ENCODE measurements at places on chromosomes 5 and 9.

- DNase-seq, result no peak
These were observed 4.9 kb downstream of the AK6 start for GRCh38 chr5:69364414-69364813.

DNA sequence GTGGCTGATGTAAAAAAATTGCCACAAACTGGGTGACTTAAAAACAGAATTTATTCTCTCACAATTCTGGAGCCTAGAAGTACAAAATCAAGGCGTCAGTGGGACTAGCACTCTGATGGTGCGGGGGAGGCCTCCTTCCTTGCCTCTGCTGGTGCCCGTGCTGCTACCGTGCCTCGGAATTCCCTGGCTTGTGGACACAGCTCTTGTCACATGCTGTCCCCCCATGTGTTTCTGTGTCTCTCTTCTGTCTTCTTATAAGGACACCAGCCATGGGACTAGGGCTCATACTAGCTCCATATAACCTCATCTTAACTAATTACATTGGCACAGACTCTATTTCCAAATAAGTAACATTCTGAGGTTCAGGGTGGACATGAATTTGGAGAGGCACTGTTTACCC, 242.3 kb upstream of the IRX2 start:
- DNase-seq, result no peak

- DNase-seq, result no peak
These were observed 653.6 kb downstream of the RAB3C start for GRCh38 chr5:59236448-59236847.

DNA sequence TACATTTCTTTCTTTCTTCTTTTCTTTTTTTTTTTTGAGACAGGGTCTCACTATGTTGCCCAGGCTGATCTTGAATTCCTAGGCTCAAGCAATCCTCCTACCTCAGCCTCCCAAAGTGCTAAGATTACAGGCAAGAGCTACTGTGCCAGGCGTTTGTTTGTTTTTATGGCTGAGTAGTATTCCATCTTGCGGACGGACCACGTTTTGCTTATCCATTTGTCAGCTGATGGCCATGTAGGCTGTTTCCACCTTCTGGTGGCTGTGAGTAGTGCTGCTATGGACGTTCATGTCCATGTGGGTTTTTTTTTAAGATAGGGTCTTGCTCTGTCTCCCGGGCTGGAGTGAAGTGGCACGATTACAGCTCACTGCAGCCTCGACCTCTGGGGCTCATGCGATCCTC, 2.5 kb downstream of the DOK3 start:
- no peak for DNase-seq

DNA sequence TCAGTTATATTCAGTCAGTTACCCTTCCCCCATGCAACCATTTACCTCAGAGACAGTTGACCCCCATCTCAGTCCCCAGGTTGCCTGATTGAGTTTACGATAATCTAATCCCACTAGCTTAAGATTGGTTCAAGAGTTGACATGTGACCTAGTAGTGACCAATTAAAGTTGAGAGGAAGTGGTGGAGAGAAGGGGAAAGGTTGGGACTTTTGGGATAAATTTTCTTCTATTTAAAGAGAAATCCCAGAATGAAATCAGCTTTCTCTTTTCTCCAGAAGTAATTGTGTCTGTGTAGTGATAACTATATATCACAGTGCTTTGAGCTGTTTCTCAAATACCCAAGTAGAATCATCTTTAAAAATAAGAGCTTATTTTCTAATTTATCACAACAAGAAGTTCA, 396.7 kb upstream of the CLINT1 start:
- no peak for DNase-seq

GRCh38 chr9:37575511-37575914, 667 bp downstream of the FBXO10 start:
- DNase-seq, result no peak

DNA sequence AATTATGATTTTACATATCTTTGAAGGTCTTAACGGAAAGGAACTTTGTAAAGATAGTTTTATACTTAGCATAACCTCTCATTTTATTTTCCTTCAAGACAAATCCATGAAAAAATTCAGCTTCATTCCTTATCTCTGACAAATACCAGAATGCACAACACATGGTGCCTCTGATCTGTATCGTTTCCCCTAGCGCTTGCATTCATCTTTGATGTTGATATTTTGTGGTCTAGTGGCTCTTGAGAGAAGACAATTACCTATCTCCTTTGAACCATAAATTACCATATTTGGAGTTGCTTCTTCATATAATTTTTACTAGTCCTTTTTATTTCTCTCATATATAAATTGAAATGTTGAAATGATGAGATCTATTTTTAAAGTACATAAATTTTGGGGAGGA, 551.3 kb downstream of the PDE4D start:
- no peak for DNase-seq

DNA sequence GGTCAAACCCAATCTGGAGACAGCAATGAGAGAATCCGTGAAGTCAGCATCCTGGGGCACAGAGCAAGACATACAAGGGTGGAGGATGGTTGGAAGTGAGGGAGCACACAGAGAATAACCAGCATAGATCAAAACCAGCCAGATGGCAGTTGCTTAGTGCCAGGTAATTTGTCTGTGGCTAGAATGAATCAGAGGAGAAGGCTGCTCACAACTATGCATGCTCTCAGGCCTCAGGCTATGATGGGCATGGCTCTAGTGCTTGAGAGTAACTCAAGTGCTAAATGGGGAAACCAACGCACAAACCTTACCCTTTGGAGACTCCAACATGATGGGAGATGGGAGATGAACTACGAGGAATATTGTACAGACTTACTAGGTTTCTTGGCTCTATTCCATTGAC, 160.8 kb downstream of the DMRT2 start:
- DNase-seq, result no peak

Measured in mesenteric fat pad (tissue), 1 donor.